ENCODE measurements at places on chromosomes 7 and 10. TPM values are rescaled to one million over a fixed set of nuclear protein-coding genes. Genes with fewer than 3 reads are reported as not detected.

The TSPAN12 gene
- 9.0 TPM for total RNA-seq

The SPDYE1 gene
- total RNA-seq = not detected

The AASS gene
- total RNA-seq = 21.0 TPM

The AKR1E2 gene
- 2.8 TPM for total RNA-seq

The PRSS58 gene
- not detected for total RNA-seq

The OGDHL gene
- total RNA-seq = 0.79 TPM

The CYP2C18 gene
- total RNA-seq = 53.5 TPM

The SUV39H2 gene
- total RNA-seq = 8.5 TPM

DNA sequence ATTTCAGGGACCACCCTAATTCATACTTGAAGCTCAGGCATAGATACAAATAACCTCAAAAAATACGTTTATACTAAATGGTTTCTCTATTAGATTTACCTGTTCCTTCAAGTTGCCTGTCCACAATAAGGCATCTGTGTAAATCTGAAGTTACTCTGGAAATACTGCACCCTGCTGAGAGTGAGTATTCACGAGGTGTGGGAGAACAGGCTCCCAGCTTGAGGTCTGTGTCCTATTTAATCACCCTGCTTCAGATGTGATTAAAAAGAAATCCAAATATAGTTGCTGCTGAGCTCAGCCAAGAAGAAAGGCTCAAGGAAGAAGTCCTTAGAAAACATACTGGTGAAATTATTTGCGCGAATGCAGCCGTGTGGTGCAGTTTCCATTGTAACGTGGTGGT, 136.8 kb downstream of the KLF6 start:
- DNase-seq = no peak
- H3K27me3 ChIP-seq = no peaks in the 10 kb centered on the region
- H3K27ac ChIP-seq = no peak overlapping the region

GRCh38 chr7:91554883-91555282, 290.6 kb downstream of the FZD1 start:
- H3K27me3 ChIP-seq = no peaks in the 10 kb centered on the region
- no peak for DNase-seq
- no peak overlapping the region for H3K27ac ChIP-seq
- no peaks in the 10 kb centered on the region for H3K36me3 ChIP-seq
- no peak overlapping the region for H3K4me3 ChIP-seq
- peaks cover 35% of the 10 kb centered on the region for H3K4me1 ChIP-seq

DNA sequence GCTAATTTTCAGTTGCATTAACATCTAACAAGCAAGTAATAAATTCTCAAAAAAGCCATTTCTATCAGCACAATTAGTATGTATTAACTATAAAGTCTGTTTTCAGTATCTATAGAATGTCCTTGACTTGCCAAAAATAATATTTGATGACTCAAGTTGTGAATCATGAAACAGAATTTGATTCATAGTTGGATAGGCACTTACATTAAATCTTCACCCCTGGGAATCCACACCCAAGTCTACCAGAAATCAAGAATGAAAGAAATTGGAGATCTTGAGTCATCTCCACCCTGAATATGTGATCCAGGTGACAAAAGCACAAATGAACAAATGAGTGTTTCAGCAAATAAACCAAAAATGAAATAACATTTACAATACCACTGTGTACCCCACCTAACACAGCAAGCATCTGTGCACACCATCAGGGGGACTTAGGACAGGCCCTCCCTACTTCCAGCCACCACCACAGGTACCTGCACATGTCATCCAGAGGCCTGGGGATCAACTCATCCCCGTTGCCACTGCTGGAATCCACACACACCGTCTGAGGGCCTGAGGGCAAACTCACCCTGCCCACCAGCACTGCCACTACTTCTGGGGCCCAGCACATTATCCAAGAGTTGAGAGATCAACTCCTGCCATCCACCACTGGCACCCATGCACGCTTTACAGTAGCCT, 160.1 kb downstream of the MTERF1 start:
- no peaks in the 10 kb centered on the region for H3K36me3 ChIP-seq
- H3K27me3 ChIP-seq = no peaks in the 10 kb centered on the region
- no peaks in the 10 kb centered on the region for H3K4me1 ChIP-seq
- no peak for DNase-seq
- no peak overlapping the region for H3K4me3 ChIP-seq

DNA sequence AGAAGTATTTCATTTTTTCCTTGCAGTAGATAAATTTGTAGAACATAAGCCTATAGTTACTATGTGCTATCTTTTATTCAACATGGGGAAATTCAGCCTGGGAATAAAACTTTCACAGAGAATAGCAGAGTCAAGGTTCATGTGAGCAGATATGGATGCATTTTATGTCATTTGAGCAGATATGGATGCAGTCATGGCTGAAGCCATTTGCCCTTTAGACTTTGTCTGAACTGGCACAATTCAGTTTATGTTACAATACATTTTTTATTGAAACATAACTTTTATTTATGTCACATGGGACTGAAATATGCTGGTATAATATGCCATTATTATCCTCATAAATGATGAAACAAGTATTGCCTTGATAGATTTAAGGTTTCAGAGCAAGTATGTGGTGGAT, 231.1 kb downstream of the CACNA2D1 start:
- H3K4me1 ChIP-seq = no peaks in the 10 kb centered on the region
- no peaks in the 10 kb centered on the region for H3K27me3 ChIP-seq
- no peak overlapping the region for H3K4me3 ChIP-seq
- no peak for DNase-seq

DNA sequence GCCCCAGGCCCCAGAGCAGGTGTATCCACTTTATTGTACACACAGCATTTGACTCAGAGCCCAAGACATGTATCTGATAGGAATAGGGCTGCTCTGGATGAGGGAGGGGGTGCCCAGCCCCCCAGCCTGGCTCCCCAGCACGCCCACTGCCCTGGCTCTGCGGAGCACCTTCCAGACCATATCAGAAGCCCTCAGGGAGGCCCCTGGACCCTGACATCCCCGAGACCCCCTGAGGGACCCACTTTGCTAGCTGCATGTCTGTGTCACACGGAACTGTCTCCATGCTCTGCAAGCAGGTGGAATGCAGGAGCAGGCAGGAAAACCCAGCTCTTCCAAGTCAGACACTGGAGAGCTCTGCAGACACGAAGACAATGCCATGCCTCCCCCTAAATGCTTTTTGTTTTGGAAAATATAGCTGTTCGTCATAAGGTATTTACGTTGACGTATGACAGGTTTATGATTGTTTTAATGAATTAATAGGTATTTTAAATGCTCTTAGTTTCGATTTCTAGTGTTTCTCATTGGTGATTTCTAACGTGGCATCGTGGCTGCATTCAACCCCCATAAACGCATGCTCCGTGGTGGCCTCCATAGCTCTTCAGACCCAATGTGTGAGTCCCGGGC, 92.8 kb upstream of the INSIG1 start:
- H3K4me3 ChIP-seq = peak overlapping the region; percentile 26
- H3K27me3 ChIP-seq = no peaks in the 10 kb centered on the region
- no peak overlapping the region for H3K27ac ChIP-seq
- peaks cover 3% of the 10 kb centered on the region for H3K4me1 ChIP-seq
- no peak for DNase-seq

DNA sequence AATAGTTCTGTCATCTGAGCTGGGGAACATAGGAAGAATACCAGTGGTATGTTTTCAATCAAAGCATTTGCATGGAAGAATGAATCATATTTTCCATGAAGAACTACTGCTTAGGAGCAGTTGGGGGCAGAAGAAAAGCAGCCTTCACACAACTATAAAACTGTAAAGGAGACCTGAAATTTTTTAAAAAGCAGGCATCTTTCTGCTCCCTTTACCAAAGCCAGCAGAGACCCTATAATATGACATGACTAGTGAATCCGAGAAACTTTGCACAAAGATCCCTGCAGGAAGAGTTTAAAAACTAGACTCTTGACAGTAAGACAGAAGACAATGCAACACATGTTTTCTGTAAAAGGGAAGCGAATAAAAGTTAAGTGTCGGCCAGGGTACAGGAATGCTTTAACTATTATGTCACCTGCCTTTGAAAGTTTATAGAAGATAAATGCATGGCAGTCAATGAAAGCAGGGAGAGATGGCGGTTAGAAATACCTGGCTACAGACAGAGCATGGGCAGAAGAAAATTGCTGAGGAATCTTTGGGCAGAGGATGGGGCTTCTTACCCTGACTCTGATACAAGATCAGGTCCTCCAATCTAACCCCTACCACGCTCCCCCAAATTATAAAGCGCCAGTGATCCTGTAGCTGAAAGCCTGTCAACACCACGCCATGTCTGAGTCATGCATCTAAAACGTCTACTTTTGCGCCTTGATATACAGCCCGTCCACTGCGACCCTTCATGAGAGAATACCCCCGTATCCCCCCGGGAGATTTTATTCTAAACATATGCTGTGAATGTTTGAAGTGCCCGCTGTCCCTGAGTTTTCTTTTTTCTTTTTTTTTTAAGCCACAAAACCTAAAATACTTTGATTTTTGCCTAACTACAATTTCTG, 93.1 kb downstream of the GLI3 start:
- DNase-seq = no peak
- no peak overlapping the region for H3K4me3 ChIP-seq
- no peaks in the 10 kb centered on the region for H3K4me1 ChIP-seq
- H3K27ac ChIP-seq = no peak overlapping the region
- H3K36me3 ChIP-seq = no peaks in the 10 kb centered on the region

GRCh38 chr10:75541411-75541810, 110.0 kb downstream of the LRMDA start:
- H3K4me3 ChIP-seq = no peak overlapping the region
- no peak for DNase-seq
- H3K27ac ChIP-seq = no peak overlapping the region
- no peaks in the 10 kb centered on the region for H3K4me1 ChIP-seq
- no peaks in the 10 kb centered on the region for H3K27me3 ChIP-seq

DNA sequence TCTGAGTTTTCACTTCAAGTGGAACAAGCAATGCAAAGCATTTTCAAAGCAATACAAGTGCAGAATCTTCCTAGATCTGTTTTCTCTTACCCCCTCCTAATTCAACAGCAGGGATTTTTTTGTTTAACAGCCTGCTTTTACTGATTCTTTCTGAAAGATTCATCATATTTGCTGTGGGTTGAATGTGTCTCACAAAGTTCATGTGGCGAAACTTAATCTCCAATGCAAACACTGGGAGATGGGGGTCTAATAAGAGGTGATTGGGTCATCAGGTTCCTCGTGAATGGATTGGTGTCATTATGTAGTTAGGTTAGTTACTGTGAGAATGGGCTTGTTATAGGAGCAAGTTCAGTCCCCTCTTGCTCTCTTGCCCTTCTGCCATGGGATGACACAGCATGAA, 107.6 kb downstream of the CNNM2 start:
- H3K27me3 ChIP-seq = no peaks in the 10 kb centered on the region
- no peaks in the 10 kb centered on the region for H3K4me1 ChIP-seq
- H3K27ac ChIP-seq = no peak overlapping the region
- no peaks in the 10 kb centered on the region for H3K36me3 ChIP-seq

- H3K27ac ChIP-seq = no peak overlapping the region
- no peak overlapping the region for H3K4me3 ChIP-seq
- no peaks in the 10 kb centered on the region for H3K27me3 ChIP-seq
- H3K4me1 ChIP-seq = no peaks in the 10 kb centered on the region
Measured at GRCh38 chr10:2619916-2620315, 447.4 kb upstream of the PFKP start.

GRCh38 chr7:39565538-39565937, 666 bp upstream of the YAE1 start:
- peak overlapping the region; percentile 84 for H3K27ac ChIP-seq
- H3K4me3 ChIP-seq = peak overlapping the region; percentile 89
- H3K27me3 ChIP-seq = no peaks in the 10 kb centered on the region
- H3K4me1 ChIP-seq = peaks cover 10% of the 10 kb centered on the region
- no peak for DNase-seq

- H3K4me1 ChIP-seq = no peaks in the 10 kb centered on the region
- no peak overlapping the region for H3K27ac ChIP-seq
- DNase-seq = no peak
- H3K27me3 ChIP-seq = no peaks in the 10 kb centered on the region
Measured at GRCh38 chr10:99777918-99778714, 4.3 kb upstream of the ABCC2 start.

DNA sequence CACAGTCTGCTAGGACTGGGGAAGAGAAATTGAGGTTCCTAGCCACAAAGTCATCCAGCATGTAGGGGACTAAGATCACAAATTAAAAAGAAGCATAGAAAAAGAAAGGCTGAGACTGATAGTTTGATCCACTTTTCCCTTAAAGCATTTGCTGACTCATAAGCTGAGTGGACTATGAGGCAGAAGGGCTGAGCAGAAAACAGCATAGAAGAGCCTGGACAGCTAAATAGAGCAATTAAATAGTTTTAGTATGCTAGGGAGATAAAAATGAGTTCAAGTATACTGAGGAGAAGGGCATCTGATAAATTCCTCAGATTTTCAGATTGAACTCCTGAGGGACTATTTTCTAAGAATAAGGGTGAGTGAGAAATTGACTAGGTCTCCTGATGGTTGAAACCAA, 155.9 kb upstream of the EGR2 start:
- H3K27ac ChIP-seq = no peak overlapping the region
- no peaks in the 10 kb centered on the region for H3K27me3 ChIP-seq
- no peak overlapping the region for H3K4me3 ChIP-seq
- H3K4me1 ChIP-seq = no peaks in the 10 kb centered on the region
- no peaks in the 10 kb centered on the region for H3K36me3 ChIP-seq

DNA sequence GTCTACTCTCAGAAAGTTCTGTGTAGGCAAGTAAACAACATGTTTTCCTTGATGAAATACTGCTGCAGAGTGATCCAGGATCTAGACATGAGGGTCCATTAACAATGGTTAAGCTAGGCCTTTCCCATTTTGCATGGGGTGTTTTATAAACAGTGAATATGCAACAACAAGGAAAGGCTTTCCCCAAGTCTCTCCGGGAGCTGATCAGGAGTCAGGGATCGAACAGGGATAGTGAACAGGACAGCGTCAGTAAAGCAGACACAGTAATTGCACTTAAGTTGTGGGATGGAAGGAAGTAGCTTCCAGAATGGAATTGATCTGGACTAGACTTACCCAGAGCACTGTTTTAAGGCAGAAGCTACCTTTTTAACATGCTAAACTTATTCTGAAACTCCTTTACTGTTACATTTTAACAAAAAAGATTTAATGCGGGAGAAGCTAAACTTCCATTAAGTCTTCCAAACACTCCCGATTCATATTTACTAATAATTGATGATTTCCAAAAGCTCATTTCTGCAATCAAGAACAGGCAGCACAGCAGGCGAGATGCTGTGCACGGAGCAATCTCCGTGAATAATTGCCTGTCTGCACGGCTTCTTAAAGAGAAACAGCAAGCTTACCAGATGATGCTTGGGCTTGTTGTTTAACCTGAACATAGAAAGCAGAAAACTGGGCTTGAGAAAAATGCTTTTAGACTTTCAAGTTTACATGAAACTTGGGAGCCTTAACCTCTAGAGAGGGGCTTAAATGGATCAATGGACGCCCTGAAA, 50.3 kb upstream of the DOCK1 start:
- no peaks in the 10 kb centered on the region for H3K4me1 ChIP-seq
- H3K27ac ChIP-seq = no peak overlapping the region
- no peak for DNase-seq
- no peaks in the 10 kb centered on the region for H3K36me3 ChIP-seq

- no peak overlapping the region for H3K4me3 ChIP-seq
- peaks cover 25% of the 10 kb centered on the region for H3K4me1 ChIP-seq
- H3K36me3 ChIP-seq = no peaks in the 10 kb centered on the region
- DNase-seq = no peak
- H3K27ac ChIP-seq = no peak overlapping the region
Measured at GRCh38 chr10:83119346-83119745, 1020.0 kb upstream of the GHITM start.
